Urothelium cell line (cell line): ENCODE measurements at places on chromosomes 6 and 20.

GRCh38 chr20:44552050-44552449, 30.2 kb upstream of the SERINC3 start:
- DNase-seq, result no peak

GRCh38 chr20:14997791-14998190, 660.4 kb upstream of the FLRT3 start:
- DNase-seq, result peak; percentile 58

DNA sequence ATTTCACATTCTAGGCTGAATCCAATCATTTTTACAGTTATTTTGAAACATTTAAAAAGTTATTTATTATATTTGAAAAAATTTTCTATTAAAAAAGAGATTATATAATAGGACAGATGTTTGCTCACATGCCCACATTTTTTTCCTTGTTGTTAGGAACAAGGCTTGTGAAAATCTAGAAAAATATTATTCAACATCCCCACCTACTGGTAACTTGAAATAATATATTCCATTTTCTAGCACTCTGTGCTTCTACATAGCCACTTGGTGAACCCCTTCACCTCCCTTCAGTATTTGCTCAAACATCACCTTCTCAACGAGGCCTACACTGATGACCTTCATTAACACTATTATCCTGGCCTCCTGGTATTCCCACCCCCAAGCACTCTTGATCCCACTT, 18.3 kb upstream of the GPRC6A start:
- peak; percentile 8 for DNase-seq

- no peak for DNase-seq
These were observed 105.1 kb upstream of the GPR6 start for GRCh38 chr6:109872968-109873545.

DNA sequence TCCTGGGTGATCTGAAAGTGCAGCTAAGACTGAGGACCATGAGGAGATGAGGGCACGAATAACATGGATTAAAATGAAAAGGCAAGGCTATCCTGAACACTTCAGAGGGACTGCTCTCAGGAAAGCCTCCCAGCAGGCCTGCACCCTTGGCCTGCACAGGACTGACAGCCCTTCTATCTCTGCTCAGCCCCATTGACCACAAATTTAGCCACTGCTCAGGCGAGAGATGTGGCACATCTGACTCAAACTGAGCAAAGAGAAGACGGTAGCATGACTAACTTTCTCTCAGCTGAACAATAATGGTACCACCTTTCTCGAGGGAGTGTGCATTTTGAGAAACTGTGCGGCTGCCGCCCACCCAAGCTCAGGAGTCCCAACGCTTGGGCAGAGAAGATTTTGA, 257.5 kb downstream of the ADGB start:
- DNase-seq, result no peak

DNA sequence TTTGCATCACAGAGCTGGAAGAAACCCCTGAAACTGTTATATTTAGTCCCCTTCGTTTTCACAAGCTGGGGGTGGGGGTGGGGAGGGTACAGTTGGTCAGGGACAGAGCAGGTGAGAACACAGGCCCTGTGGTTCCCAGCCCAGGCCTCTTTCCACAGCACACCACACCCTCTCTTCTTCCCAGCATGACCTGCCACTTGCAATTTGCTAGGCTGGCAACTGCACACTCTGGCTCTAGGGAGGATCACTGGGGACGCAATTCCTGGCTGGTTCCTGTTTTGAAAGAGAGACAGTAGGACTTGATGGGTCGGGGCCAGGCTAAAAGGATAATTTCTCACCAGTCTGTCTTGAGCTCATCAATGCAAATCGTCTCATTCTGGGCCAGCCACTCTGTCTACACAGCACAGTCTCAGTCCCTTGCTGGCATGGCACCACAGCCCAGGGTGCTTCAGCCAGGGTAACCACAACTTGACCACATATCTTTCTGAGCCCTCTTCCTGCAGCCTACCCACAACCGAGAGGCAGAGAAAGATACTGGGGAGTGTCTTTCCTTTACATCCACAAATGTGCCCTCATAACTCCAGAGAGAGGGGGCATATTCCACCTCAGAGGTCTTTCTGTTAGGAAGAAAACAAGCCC, 41.7 kb upstream of the EMILIN3 start:
- DNase-seq, result no peak

- peak; percentile 78 for DNase-seq
These were observed 198.0 kb downstream of the RNF144B start for GRCh38 chr6:18585032-18585573.

- no peak for DNase-seq
These were observed 171.3 kb downstream of the HACE1 start for GRCh38 chr6:104688283-104688969.

DNA sequence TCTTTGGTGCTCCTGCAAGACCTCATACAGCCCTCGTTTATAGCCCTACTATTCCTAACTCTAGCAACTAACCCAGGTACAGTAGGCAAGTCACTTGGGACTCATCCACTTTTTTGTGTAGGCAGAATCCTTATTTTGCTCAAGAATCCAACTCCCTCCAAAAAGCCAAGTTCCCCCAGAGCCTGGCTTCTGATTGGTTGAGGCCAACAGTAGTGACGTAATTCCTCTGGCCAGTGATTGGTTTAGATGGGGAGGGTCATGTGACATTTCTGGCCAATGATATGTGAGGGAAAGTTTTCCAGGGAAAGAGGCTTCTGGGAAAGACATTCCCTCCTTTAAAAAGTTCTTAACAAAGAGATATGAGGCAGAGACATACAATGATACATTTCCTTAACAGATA, 32.1 kb downstream of the KIAA1755 start:
- DNase-seq, result no peak

DNA sequence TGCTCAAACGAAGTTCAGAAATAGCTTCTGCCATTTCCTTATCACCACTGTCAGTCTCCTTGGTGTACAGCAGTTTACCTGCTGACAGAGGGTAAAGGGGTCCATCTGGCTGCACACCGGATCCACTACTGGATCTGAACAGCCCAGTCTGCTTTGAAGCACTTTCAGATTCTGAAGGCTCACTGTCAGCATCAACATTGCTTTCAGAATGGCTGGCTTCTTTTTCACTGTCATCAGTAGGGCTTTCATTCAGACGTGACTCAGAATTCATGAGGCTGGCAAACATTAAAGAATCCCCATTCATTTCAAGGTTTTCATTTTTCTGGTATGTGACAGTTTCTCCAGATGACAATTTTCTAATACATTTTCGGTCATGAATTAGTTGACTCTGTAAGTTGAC, 21.0 kb upstream of the PNISR start:
- no peak for DNase-seq
